HepG2 (cell line): ENCODE measurements at places on chromosomes 7 and 10.
A peak's percentile ranks its signal among the peaks of the same experiment; 100 is the strongest.

GRCh38 chr7:66206934-66207240 lies 1.8 kb downstream of the TPST1 start:
- DNase-seq, result no peak

DNA sequence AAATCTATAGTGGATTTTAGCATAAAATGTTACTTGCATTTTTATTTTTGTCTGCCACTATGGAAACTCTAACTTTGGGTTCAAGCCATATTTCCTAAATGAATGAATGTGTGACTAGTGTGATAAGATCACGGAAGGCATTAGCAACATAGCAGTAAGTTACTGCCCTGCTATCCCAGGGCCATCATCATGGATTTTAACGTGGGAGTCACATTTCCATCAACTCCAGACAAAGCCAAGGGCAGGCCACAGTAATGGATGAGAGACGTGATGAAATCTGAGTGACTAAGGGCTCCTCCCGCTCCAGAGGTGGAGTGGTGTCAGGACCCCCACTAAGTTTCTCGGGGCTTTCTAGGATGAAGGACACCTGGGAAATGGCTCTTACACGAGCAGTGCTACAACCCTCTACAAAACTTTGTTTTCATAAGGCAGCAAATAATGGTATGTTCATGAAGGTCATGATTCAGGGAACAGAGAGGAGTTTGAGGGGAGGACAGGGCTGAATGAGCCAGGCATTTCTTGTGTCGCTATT lies 34.3 kb downstream of the C10orf120 start:
- no peak for DNase-seq

DNA sequence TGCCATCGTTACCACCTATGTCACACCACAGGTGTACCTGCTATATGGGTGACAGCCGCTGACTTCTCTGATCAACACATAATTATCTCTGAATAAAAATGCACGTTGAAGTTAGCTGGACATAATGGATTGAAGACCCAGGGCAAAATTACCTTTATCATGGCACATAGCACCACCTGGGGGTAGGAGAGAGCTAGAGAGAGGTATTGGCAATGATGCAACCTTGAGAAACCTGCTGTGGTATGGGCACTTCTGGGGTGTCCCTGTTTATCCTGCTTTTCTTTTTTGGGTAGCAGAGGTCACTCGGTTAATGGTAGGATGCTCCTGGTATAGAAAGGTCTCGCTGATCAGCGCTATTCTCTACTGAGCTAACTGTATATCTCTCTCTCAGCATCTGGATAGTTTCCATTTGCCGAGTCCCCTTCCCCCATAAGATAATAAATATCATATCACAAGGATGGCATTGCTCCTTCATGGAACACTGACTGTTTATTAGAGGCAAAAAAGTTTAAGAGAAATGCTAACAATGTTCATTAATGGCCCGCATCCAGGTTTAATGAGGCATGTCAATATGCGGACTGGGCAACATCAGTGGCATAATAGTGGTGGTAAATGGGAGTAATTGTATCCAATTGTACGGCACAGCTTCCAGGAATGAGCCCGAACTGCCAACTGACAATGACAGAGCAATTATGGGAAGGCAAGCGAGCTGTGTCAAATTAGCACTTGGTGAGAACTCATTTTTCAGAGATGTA lies 323.1 kb downstream of the TFEC start:
- DNase-seq, result peak; percentile 30

- DNase-seq, result no peak
These were observed 40.8 kb downstream of the PRPS1L1 start for GRCh38 chr7:17986851-17987250.

- DNase-seq, result no peak
These were observed 1.7 kb upstream of the TMEM213 start for GRCh38 chr7:138796038-138796615.

DNA sequence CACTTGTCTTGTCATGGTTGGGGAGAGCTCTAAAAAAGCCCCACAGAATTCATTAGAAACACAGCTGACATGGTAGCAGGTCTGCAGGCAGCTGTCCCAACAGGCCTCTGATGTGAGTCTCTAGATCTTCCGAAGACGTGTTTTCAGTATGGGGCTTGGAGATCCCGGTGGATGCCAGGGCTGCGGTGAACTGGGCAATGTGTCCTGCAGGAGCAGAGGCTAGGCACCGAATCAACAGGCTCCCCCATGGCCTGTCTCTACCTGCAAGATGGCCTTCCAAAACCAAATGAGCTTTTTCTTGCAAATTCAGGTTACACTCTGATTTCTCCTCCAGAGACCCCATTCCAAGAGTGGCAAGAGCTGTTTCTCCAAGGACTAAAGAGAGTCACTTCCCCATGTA lies 2.9 kb downstream of the CPXM2 start:
- DNase-seq, result no peak

GRCh38 chr10:105073999-105074398 lies 432.9 kb downstream of the SORCS3 start:
- no peak for DNase-seq

- no peak for DNase-seq
These were observed 119.3 kb downstream of the NRP1 start for GRCh38 chr10:33215154-33215553.

- no peak for DNase-seq
These were observed 32.4 kb upstream of the HSPA12A start for GRCh38 chr10:116774728-116775151.

- DNase-seq, result no peak
These were observed 270.0 kb upstream of the PLXDC2 start for GRCh38 chr10:19546224-19546623.

GRCh38 chr7:72435366-72435765 lies 23.2 kb upstream of the CALN1 start:
- DNase-seq, result no peak

GRCh38 chr7:47588704-47589225 lies 6.9 kb upstream of the TNS3 start:
- no peak for DNase-seq

- DNase-seq, result no peak
These were observed 61.3 kb downstream of the SEC61G start for GRCh38 chr7:54697659-54698186.

DNA sequence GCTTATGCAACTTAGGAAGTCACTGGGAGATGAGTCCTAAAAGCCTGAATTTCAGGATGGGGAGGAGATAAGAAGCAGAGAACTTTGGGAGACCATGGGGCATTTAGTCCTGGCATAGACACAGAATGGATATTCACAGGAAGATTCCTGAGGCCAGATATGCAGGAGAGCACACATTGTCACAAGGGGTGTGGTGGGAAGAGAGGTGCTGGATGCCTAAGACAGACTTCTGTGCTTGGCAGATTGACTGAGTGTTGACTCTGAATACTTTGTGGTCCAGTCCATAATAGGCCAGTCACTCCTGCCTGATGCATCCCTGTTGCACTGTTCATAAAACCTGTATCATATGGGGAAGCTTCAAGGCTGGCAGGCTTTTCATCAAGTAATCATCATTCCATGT lies 18.5 kb downstream of the SRI start:
- DNase-seq, result no peak

- peak; percentile 31 for DNase-seq
These were observed 244.2 kb downstream of the IPMK start for GRCh38 chr10:58023341-58024073.

GRCh38 chr7:92092210-92092609 lies 42.1 kb downstream of the CYP51A1 start:
- DNase-seq, result no peak

- peak; percentile 83 for DNase-seq
These were observed 188.5 kb upstream of the KLF14 start for GRCh38 chr7:130922206-130923112.

DNA sequence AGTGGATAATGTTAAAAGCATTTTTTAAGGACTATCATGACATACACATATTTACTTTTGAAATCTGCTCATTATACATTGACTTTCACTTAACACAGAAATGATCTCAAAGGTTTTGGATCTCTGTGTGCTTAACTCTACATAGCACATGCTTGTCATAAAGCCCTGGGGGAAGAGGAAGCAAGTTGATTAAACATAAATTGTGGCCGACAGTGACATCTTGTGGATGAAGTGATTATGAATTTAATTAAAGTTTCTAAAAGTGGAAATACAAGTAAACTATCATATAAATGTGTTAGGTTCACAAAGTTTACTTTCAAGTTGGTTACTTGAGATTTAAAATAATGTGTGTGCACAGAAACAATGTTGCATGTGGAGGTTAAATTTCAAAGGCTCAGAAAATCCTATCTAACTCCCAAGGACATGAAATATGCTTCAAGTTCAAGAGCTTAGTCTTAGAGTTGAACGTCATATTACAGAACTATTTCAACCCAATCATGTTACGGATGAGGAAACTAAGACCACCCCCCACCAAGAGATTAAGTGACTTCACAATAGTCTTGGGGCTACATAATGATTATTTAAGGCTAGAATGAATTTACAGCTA lies 1247.8 kb downstream of the GATA3 start:
- peak; percentile 33 for DNase-seq

DNA sequence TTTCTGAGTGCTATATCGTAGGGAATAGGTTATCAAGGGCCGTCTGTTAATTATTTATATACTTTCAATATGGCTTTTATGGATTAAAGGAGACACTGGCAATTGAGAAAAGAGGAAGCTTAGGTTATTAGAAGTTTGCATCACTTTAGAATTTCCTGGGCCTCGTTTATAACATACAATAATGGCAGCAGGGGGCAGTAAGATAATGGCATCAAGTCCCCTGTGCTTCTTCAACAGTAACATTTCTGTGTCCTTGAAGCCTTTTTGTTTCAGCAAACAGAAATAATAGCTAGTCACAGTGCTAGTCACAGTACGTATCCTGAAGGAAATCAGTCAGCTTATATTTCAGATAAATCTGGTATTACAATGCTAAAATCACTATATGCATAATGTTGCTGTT lies 41.9 kb downstream of the SPAM1 start:
- no peak for DNase-seq

GRCh38 chr10:72061930-72062329 lies 26.4 kb downstream of the SPOCK2 start:
- no peak for DNase-seq

GRCh38 chr10:70137135-70137534 lies 4.5 kb upstream of the AIFM2 start:
- no peak for DNase-seq

- DNase-seq, result no peak
These were observed 23.6 kb upstream of the ING3 start for GRCh38 chr7:120926943-120927346.

- DNase-seq, result no peak
These were observed 20.8 kb upstream of the CDK1 start for GRCh38 chr10:60757420-60757895.

DNA sequence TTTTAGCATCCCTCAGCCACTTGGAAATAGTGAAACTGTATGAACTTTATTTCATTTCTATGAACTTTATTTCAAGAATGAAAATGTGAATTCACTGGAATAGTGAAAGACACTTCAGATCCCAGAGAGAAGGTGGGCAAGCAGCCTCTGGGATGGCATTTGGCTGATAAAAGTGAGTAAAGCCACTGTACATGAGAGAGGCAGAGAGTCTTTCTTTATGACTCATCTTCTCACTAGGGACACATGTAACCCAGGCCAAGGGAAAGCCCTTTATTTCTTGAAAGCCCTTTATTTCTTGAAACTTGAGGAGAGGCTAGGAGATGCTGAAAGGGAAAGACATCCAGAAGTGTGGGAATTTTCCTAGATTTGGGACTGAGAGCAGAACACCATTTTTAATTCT lies 148.9 kb upstream of the SMIM30 start:
- DNase-seq, result no peak

DNA sequence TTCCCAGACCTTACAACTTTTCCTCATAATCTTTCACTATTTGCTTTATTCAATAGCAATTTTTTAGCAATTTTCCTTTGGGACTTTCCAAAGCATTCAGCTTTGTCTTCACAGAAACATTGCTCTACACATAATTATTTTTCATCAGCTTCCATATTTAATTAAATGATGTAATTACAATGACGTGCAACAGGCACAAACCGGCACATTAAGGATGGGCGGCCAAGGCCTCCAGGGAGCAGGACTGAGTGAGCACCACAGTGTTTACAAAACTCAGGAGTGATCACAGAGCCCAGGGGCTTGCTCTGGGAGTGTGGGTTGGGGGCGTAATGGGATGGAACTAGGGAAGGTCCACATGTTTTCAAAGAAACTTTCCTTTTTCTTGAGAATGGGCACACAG lies 69.8 kb downstream of the MAD1L1 start:
- DNase-seq, result no peak

GRCh38 chr10:46518028-46518725 lies 38.3 kb downstream of the GPRIN2 start:
- DNase-seq, result no peak

- no peak for DNase-seq
These were observed 128.5 kb upstream of the STEAP1 start for GRCh38 chr7:90025771-90026170.

GRCh38 chr7:28041508-28042314 lies 138.9 kb downstream of the JAZF1 start:
- DNase-seq, result no peak
